Activated T-helper 9 cell treated with anti-CD3 and anti-CD28 coated beads, Interleukin-2, amount 50 U/mL, for 16 hours (primary cell): ENCODE measurements at places on chromosomes 4 and X.

- no peak for DNase-seq
Observed at GRCh38 chrX:13059637-13060499, 15.4 kb upstream of the FAM9C start.

GRCh38 chr4:23463071-23463470, 426.8 kb downstream of the PPARGC1A start:
- no peak for DNase-seq

- no peak for DNase-seq
Observed at GRCh38 chr4:113784497-113785250, 23.1 kb upstream of the CAMK2D start.

DNA sequence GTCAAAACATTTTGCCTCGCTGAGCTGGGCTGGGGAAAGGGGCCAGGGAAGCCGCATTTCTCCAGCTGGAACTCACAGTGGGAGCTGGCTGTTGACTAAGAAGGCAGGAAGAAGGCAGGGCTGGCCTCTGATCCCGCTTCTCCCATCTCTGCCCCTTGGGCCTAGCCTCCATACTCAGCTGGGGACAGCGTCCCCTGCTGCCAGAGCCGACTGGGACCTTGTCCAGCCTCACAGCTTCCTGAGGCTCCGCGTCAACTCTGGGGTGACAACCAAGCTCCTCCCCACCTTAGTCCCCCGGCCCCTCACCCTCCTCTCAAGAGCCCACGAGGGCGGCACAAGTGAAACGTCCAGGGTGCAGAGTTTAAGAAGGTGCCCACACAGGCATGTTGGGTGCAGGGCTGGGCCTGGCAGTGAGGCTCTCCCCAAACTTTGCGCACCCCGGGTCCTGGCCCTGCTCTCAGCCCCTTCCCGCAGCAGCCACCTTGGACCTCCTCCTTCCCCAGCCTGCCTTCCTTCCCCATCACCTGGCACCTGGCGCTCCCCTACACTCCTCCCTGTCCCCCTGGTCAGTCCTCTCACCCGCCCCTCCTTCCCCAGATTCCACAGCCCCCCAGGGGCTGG, 100.8 kb downstream of the PSAPL1 start:
- DNase-seq, result no peak

- DNase-seq, result no peak
Observed at GRCh38 chrX:132776486-132777210, 181.8 kb downstream of the HS6ST2 start.

GRCh38 chrX:57451426-57452020, 140.3 kb upstream of the ZXDB start:
- DNase-seq, result no peak

GRCh38 chrX:126723881-126724280, 95.6 kb upstream of the PRR32 start:
- DNase-seq, result no peak

DNA sequence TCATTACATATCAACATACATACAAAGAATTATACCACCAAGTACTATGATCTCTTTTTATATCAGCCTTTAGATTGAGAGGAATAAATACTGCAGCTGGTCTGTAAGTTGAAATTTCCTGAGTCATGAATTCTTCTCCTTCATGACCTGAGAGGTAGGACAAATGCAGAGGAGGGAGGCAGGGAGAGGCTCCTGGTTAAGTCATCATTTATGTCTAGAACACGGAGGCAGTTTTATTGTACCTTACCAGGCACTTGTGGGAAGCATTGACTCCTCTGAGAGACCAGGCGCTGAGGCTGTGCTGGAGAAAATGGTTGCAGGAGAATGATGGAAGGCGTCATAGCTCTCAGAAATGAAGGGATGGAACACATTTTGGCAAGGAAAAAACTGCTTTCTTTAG, 12.5 kb upstream of the CASK start:
- no peak for DNase-seq
